ENCODE measurements at places on chromosomes 1 and 21.

- no peak for DNase-seq
Observed at GRCh38 chr1:15029036-15029435, 124.5 kb upstream of the TMEM51 start.

- no peak for DNase-seq
Observed at GRCh38 chr1:25781130-25781433, 18.9 kb upstream of the SELENON start.

- no peak for DNase-seq
Observed at GRCh38 chr1:43034195-43034658, 75.6 kb upstream of the SLC2A1 start.

DNA sequence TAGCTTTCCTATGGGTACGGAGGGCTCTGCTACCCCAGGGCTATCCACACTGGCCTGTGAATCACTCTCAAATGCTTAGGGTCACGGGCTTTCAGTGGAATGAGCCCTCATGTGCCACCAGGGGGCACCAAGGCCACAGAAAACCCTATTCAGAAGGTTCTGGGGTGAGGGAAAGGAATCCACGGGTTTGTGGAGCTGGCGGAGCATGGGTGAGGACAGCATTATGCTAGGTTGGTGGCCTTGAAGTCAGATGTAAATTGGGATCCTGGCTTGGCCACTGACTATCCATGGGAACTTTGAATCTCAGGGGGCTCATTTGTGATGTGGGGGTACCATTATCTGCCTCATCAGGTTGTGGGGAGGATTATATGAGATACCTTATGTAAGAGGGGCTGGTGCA is 5.1 kb upstream of the LAMTOR5 start:
- DNase-seq, result peak; percentile 29

- DNase-seq, result peak; percentile 74
Observed at GRCh38 chr1:40315239-40315794, 1.8 kb downstream of the COL9A2 start.

GRCh38 chr21:35652196-35652595 is 408.1 kb downstream of the SETD4 start:
- no peak for DNase-seq

DNA sequence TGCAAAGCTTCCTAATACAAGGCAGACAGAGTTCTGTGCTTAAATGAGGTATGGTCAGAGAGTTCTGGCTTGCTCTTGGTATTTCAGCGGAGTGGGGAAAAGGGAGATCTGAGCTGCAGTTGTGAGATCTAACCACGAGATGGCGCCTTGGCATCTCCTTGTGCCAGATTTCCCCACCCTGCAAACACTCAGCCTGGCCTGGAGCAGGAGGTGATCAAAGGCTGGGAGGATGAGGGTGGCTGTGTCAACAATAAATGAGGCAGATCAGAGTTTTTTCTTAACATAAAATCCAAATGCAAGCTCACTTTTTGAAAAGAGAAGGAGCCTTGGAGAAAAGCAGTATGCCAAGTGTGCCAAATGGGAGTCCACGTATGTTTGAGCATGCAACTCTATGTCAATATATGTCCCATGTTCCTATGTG is 4.1 kb upstream of the TFAP2E start:
- no peak for DNase-seq

DNA sequence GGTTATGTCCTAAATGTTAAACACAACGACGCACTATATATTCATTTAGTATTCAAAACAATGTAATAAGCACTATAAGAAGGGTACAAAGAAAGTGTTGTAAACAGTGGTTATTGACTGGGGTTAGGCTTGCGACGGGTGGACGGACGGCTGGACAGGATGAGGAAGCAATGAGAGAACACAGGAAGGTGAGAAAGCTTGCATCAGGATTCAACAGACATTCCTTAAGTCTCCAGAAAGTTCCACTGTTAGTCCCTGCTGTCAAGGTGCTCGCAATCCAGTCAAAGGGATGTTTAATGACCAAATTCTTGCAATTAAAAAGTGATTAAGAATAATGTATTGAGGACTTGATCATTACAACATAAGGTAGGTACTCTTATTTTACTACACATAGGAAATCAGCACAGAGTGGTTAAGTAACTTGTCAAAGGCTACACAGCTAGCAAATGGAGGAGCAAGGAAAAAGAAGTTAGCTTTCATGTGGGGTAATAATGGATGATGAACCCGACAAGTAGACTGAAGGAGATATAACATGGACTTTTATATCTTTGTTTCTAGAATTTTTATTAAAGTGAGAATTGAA is 994 bp upstream of the ACBD6 start:
- no peak for DNase-seq

DNA sequence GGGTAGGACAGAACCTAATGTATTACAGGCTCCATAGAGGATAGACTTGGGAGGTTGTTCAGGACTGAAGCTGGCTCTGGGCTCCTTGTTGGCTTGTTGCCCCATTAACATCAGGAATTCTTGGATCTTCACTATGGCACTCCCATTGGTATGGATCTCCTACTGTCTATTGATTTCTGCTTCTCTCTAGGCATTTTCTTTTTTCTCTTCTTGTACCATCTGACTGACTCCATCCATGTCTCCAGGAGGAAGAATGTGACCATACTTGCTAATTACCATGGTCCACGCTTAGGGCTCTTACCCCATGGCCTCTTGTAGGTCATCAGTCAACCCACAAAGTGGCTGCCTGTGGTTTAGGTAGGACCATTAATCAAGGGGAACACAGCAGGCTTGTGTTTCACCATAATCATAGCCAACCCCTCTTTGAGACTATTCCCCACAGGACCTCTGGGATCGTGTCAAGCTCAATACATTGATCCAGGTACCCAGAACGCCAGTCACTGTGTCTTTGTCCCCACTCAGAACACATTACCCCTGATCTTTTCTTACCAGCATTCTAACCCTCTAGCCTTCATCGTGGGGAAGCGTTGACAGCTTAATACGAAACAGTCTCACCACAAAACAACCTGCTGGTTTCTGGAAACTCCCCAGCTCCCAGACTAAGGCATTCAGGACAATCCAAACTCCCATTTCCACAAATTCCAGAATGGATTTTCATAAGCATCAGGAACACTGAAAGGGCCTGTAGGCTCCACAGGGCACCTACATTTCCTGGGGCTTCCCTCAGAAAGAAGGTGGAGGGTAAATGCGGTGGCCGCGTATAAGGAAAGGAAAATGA is 97.1 kb downstream of the ETS2 start:
- no peak for DNase-seq

DNA sequence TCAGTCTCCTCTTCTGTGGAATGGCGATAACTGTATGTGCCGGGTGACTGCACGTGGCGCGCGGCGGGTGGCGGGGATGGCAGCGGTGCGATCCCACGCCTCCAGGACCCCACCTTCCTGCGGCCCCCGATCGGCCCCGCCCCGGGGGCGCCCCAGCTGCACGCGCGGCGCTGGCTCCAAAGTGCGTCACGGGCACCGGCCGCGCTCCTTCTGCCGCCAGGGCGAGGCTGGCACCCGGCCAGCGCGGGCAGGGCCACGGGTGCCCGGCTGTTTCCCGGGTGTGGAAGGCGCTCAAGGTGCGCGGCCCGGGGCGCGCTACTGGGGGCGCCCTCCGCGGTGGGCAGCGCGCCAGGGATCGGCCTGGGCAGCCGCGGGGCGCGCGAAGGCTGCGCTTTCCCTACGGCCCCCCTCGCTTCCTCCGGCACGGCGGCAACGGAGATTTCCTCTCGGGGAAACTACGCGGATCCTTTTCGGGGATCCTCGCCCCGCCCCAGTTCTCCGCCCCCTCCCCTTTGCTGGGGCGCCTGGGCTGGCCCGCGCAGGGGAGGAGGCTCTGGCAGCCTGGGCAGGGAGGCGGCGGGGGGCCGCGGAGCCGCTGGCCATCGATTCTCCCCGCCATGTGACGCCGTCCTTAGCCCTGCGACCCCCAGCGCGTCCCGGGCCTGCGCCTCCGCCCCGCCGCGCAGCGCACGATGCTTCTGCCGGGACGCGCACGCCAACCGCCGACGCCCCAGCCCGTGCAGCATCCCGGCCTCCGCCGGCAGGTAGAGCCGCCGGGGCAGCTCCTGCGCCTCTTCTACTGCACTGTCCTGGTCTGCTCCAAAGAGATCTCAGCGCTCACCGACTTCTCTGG is at the start of gene EVA1C:
Gene EVA1C (plus strand): TSS at position 545 of the 853 bp plus-strand sequence. CDS start 148 bp downstream, at position 693.
- peak; percentile 70 for DNase-seq

DNA sequence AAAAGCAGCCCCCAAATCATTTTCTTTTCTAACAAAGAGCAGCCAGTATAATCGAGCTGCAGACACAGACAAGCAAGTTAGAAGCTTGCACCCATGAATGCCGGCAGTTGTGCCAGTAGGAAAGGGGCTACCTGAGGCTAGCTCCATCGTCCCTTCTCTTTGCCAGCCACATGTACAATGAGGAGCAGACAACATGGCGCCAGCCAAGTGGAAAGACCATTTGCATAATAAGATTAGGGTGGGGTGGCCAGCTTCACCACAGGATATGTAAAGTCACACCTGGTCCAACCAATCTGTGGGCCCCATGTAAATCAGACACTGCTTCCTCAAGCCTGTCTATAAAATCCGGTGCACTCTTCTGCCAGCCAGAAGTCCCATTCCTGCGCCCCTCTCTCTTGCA is 103.7 kb downstream of the CCDC185 start:
- DNase-seq, result no peak

GRCh38 chr1:197171531-197171930 is 25.1 kb upstream of the ASPM start:
- no peak for DNase-seq
